ENCODE measurements at places on chromosomes 13 and 19.
A peak's percentile ranks its signal among the peaks of the same experiment; 100 is the strongest.

DNA sequence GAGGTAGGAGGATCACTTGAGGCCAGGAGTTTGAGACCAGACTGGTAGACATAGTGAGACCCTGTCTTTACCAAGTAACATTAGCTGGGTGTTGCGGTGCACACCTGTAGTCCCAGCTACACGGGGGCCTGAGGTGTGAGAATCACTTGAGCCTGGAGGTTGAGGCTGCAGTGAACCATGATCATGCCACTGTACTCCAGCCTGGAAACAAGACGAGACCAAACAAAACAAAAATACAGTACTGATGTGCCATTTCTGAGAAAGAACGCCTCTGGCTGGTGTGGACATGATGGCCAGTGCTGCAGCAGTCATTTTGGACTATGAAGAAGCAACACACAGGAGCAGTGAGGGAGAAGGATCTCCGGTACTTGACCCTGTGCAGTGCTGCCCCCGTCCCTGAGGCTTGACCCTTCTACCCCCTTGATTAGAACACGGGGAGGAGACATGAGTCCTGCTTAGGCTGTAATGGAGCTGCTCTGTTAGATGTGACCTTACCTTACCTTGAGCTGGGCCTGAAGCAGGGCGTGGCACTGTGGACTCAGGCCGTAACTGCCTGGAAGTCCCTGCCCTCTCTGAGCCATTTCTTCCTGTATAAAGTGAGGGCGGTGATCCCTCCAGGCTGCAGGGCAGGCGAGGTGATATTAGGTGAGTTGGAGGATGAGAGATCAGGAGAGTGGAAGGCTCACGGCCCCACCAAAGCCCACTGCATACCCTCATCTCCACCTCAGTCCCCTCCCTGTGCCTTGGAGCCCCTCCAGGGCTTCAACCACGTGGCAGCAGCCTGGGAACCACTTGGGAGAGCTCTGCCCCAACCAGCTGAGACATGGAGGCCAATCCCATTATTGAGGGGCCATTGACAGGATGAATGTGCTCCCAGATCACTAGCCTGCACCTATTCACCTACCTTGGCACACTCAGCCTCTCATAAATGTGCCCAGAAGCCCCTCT lies 5.9 kb downstream of the RPL18A start:
- no peak for DNase-seq

DNA sequence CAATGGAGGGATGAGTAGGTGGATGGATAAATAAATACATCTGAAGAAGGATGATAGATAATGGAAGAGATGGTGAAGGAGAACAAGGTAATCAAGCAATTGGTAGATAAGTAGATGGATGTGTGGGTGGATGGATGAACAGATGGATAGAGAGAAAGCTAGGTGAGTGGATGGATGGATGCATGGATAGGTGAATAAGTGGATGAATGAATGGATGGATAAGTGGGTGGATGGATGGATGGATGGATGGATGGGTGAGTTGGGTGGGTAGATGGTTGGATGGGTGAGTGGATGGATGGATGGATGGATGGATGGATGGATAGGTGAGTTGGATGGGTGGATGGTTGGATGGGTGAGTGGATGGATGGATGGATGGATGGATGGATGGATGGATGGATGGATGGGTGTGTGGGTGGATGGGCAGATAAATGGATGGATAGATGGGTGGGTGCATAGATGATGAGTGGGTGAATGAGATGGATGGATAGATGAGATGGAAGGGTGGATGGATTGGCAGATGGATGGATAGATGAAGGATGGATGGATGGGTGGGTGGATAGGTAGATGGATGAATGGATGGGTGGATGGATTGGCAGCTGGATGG lies 6.3 kb downstream of the SEMA6B start:
- DNase-seq: no peak

GRCh38 chr19:5115771-5116202 lies 146.9 kb downstream of the KDM4B start:
- no peak for DNase-seq

GRCh38 chr13:24234200-24234915 lies 73.8 kb downstream of the SPATA13 start:
- DNase-seq: no peak

GRCh38 chr19:940591-941291 lies 14.9 kb downstream of the ARID3A start:
- peak; percentile 53 for DNase-seq

DNA sequence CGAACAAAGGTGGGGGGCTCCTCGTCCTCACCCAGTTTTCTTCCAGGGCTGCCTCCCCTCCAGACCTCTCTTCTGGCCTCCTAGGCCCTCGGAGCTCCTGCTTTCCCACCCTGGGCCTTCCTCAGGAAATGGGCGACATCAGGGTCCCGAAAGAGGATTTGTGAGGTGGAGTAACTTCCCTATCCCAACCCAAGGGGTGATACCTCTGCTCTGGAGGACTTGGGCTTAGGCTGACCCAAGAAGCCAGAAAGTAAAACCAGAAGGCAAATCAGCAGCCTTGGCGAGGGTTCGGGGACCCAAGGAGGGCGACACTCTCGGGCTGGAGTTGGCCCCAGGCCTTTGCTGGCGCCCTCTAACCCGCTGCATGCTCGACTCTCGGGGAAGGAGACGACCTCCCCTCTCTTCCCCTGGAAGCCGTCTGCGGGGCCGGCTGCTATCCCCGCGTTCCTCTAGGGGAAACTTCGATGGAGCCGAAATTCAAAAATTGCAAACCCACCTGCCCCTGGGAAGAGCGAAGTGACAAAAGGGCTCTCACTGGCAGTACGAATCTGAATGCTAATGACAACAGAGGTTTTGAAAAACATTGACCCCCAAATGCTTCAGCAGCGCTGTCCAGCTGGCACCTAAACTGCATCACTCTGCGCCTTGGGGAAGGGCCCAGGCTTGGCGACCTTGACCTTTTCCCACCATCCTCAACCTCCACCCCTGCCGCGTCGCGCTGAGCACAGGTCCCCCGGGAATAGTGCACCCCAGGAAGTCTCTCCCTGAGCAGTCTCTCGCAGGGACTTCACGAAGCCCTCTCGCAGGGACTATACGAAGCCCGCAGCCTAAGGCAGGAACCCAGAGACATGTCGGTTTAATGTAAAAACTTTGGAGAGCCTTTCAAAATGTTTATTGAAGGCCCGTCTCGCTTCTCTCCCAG lies 2.4 kb downstream of the PDX1 start:
- no peak for DNase-seq

DNA sequence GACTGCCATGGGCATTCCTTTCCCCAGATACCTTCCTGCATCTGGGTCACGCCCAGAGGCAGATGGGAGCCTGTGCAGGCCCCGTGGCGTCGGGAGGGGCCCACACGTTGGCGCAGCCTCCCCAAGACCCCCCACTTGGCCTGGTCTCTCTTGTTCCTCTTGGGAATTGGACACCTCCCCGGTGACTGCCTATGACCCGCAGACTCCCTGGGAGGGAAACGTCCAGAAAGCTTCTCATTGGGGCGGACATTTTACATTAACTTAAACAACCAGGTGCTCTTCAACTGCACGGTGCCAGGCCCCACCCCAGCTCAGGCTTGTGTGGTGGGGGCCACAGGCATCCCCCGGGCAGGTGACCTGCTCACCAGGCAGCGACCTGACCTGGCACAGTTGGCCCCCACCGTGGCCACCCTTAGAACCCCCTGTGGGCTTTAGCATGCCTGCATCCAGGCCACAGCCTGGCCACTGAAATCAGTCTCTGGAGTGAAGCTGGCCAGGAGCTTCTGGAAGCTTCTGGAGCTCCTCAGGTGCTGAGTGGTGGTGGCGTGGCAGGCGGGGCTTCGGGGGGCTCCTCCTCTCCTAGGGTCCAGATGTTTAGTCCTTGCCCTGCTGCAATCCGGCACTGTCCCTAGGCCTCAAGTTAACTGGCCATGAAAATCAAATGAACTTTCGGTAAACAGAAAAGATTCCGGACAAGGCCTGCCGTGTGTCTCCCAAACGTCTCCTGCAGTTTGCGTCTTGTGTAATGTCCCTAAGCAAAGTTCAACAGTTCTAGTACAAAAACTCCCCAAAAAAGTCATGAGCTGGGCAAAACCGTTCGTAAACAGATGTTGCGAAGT lies 8.5 kb upstream of the PROZ start:
- DNase-seq: no peak

GRCh38 chr13:114121031-114121430 lies 11.4 kb downstream of the RASA3 start:
- no peak for DNase-seq

DNA sequence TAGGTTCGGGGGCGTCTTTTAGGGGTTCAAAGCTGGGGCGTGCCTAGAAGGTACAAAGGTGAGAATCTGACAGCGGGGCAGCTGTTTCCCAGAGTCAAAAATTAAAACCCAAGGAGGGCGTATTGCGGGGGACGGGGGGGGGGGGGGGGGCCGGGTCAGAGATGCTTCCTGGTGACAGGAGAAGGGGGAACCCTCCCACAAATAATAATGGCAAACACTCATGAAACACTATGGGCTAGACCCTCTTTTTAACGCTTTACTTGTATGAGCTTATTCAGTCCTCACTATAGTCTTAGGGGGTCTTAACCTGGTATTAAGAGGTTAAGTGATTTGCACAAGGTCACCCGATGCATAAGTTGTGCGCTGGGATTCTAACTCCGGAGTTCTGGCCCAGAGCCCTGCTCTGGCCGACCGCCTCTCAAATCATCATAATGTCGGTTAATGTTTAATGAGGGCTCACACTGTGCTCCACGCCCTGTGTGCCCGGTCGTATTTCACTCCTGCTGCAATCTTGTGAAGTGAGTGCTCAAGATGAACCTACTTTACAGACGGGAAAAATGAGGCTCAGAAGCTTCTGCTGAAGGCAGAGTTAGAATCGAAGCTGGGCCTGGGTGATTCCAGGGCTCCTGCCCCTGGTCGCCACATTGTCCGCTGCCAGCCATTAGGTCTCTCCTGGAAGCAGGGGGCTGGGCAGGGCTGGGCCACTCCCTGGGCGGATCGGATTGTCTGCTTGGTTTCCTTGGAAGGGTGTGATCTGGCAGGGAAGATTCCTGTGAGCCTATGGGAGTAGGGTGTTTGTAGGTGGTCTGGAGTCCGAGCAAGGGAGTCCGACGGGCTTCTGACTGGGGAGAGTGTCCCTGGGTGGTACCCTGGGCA lies 964 bp downstream of the PAK4 start:
- no peak for DNase-seq

All from stimulated activated CD4-positive, alpha-beta T cell treated with anti-CD3 and anti-CD28 coated beads, Interleukin-15, amount 100 ng/mL, for 1 hour (primary cell).